ENCODE measurements at places on chromosomes 7 and 10.
A peak's percentile ranks its signal among the peaks of the same experiment; 100 is the strongest.

DNA sequence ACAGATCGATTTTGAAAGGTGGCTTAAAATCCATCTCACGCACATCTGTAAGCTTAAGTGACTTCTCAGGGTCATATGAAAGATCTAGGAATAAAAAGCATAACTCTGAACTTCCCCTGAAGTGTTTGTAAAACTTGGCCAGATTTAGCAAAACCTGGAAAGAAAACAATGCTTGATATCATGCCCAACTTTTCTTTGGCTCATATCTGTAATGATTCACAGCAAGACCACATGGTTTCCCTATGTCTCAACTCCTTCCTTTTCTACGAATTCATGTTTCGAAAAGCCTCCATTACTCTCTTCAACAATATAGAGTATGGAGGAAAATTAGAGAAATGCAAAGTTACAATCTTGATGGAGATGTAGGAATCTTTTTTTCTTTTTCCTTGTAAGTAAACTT, 20.1 kb upstream of the CABCOCO1 start:
- no peak for DNase-seq

GRCh38 chr7:26614503-26614902, 249.9 kb downstream of the SKAP2 start:
- DNase-seq, result no peak

DNA sequence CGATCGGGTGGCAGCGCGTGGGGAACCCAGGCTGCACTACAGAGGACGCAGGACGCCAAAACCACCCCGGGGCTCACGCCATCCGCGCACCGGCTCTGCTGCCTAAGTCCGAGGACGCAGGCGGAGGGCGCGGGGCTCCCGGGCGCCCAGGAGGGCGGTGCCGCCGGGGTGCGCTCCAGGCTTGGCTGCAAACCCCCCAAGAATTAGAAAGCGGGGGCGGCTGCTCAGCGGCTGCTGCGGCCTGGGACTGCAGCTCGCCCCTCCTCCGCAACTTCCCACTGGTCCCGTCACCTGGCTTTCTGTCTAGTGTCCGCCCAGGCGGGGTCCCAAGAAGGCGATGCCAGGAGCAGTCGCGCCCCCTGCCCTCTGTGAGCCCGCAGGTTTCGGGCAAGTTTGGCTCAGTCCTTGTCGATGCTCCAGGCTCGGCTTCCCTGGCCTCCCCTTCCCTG, 1.7 kb upstream of the POU6F2 start:
- no peak for DNase-seq

- no peak for DNase-seq
Measured at GRCh38 chr7:143485094-143485493, 7.4 kb downstream of the TAS2R41 start.

DNA sequence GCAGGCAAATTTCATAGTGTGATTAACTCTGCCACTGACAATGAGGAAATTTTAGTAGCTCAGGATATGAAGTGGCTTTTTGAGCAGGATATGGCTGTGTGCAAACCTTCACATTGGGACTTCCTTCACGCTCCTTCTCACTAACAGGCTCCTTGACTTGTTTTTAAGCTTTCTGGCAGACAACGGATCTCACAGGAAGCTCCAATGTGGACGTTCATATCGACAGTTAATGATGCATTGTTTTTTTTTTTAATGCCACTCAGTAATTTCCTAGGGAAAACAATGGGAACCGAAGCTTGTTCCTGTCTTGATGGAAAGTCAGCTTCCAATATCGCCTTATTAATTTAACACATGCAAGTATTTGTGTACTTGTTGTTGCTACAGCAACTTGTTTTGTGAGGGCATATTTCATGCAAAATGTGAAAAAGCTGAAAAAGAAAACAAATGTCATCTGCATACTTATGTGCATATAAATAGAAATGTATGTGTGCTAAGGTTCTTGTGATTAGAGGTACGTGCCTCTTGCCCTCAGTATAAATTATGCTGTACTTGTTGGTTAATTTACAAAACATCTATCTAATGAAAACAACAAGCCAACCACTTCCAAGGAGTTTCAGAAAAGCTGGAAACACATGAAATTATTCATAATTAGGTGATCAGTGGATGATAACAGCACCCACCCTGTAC, 84.7 kb downstream of the NRP1 start:
- no peak for DNase-seq

DNA sequence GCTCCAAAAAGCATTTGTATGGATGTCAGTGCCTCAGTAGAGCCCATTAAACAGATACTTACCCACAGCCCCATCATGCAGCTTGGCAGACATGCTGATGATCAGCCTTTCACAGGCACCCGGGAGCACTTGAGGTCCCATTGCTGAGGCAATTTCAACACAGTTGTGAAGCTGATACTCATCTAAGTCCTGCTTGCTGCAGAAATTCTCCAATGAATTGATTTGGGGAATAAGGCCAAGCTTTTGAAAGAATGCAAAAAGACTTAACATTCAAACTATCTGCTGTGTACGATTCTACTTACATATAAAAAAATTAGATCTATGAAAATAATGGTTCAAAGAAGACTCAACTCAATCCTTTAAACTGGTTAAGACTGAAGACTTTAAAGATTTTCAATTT, 60.5 kb downstream of the LAMB4 start:
- DNase-seq, result no peak

DNA sequence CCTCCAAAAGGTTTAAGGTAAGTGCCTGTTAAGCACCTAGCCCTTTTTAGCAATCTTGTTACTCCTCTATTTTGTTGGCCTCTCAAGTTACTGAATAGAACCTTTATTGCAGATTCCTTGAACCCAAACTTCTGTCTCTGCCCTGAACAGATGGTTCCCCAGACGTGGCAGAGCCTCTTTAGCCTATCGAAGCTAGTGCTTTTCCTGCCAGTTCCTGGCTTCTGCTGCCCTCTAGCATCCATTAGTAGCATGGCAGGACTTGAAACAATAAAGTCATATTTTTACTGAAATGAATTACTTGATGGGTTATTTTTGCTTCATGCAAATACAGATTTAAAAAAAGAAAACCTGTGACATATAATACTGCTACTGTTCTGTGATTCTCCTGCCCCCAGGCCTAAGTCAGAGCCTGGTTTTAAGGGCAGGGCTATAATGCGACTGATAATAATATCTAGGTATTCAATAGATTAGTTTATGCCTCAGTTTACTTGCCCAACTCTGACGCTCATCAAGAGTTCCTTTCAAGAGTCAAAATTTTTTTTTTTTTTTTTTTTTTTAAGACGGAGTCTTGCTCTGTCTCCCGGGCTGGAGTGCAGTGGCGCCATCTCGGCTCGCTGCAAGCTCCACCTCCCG, 84.3 kb upstream of the PHF14 start:
- peak; percentile 1 for DNase-seq

DNA sequence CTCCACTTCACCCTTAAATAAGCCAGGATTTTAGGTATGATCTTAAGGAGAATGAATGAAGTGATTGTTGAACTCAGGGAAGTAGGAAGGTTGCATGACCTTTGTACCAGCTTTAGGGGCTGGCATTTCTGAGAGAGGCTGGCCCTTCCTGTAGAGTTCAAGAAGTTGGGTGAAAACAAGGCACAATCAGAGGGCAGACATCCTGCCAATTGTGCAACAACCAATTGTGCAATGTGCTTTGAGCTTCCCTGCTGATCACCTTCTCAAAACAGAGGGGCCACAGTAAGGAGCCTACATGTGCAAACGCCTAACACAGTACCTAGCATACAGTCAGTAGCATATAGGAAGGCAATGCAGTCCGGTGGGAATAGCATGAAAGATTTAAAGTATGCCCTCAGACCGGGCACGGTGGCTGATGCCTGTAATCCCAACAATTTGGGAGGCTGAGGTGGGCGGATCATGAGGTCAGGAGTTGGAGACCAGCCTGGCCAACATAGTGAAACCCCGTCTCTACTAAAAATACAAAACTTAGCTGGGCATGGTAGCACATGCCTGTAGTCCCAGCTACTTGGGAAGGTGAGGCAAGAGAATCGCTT, 5.4 kb downstream of the CPVL start:
- no peak for DNase-seq

DNA sequence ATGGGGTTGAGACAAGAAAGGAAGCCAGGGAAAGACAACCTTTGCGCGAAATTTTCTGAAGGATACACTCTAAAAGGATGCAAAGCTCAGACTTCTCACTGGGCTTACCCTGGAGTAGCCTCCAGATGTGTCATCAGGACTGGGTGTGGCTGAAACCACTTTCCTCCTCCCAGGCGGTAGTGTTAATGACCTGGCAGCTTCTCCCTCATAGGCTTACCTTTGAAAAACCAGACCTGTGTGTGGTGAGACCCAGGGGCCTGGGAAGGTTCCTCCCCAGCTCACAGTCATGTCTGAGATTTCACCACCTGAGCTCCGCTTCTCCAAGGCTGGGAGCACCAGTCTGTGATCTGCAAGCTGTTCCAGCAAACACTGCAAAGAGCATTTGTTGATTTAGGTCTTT, 93.7 kb downstream of the EPC1 start:
- no peak for DNase-seq

GRCh38 chr7:92590711-92591310, 621 bp upstream of the FAM133B start:
- DNase-seq, result no peak

DNA sequence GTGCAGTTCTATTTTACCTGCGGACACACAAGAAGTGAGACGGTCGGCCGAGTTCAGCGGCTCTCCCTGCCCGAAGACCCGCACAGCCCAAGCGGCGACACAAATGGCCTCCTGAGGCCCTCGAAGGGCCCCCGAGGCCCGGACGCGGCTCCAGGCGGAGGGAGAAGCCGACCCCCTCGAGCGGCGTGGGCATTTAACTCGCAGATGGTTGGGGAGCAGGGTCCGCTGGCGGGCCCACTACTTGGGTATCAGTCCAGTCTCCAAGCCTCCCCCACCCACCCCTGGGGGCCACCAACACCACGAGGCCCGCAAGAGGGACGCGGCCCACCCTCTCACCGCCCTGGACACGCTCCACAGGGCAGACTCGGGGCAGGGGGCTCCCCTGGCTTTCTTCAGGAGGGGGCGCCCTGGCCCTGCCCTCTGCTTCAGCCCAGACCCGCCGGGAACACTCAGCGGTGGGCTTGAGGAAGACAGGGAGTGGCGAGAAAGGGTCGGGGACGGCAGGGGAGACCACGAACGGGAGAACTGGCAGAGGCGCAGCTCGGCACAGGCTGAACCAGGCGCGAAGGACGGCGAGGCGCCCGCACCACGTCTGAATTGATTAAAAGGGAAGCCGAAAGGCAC, 1.7 kb downstream of the IGF2BP3 start:
- no peak for DNase-seq

DNA sequence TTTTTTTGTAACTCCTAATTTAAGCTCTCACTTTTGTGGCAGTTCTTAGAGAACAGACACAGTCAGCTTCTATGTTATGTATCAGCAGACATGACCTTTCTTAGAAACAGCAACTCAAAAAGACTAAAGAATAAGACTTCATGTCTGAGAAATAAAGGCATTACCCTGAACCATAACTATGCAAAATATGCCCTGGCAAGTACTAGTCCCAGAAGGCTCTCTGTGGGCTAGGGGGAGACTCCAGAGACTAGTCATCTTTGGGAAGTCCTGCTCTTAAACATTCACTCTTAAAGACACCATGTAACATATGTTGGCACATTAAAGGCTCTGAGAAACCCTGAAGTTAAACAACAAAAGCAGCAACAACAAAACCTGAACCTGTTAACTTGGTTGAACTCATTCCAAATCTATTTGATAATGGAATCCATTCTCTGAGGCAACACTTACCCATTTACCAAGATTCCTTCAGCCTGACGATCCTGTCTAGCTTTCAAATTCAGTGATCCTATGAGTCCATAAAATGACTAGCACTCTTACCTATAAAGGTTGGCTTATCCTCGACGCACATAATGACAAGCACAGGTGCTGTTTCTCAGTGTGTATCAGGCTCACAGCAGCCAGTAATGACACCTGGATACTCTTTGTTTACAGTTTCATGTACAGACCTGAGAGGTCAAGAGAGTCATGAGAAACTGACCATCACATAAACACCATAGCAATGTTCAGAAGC, 62.3 kb downstream of the OSBPL3 start:
- DNase-seq, result no peak

DNA sequence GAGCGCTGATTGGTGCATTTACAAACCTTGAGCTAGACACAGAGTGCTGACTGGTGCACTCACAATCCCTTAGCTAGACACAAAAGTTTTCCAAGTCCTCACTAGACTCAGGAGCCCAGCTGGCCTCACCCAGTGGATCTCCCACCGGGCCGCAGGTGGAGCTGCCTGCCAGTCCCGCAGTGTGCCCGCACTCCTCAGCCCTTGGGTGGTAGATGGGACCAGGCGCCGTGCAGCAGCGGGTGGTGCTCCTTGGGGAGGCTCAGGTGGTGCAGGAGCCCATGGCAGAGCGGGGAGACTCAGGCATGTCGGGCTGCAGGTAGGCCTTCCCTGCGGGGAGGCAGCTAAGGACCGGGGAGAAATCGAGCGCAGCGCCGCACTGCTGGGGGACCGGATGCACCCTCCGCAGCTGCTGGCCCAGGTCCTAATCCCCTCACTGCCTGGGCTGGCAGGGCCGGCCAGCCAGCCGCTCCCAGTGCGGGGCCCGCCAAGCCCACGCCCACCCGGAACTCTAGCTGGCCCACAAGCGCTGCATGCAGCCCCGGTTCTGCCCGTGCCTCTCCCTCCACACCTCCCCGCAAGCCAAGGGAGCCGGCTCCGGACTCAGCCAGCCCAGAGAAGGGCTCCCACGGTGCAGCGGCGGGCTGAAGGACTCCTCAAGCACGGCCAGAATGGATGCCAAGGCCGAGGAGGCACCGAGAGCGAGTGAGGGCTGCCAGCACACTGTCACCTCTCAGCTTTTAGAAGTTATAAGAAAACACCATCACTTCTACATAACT, 128.9 kb downstream of the ZNF438 start:
- no peak for DNase-seq

- no peak for DNase-seq
Measured at GRCh38 chr7:136079934-136080333, 102.8 kb upstream of the MTPN start.

DNA sequence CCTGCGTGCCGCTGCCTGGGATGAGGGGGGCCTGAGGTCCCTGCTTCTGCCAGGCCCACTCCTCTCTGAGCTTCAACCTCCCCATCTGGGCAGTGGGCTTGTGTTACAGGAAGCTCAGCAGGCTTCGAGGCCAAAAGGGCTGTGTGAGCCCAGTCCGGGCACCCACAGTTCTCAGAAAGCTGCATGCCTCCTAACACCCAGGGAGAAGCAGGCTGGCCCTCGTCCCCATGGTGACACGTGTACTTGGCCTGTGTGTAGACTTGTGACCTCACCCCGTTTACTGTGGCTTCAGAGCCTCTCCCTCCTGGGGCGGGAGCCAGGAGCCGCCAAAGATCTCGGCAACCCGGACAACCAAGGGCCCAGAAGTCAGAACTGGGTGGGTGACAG, 2.2 kb upstream of the GRIFIN start:
- peak; percentile 11 for DNase-seq

DNA sequence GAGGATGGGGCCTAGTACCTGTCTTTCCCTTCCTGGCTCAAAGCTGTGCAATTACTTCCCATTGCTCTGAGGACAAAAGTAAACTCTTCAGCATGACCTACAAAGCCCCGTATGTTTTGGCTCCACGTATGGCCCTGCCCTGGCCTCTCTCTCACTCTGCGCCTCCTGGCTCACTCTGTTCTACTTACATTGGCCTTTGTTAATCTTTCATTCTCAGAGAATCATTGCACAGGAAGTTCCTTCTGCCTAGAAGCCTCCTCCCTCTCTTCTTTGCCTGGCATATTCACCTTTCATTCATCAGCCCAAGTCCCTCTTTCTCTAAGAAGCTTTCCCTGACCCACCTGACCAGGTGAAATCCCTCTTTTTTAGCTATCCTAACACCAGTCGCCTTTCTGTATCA, 23.9 kb downstream of the LIPM start:
- DNase-seq, result no peak

- no peak for DNase-seq
Measured at GRCh38 chr10:659688-660141, 29.8 kb downstream of the DIP2C start.

GRCh38 chr7:105744258-105744657, 132.1 kb downstream of the ATXN7L1 start:
- DNase-seq, result no peak

GRCh38 chr7:4080954-4081353, 601.1 kb upstream of the FOXK1 start:
- no peak for DNase-seq

Measured in NCI-H774 (cell line).